ENCODE measurements at places on chromosomes 12 and 14.

DNA sequence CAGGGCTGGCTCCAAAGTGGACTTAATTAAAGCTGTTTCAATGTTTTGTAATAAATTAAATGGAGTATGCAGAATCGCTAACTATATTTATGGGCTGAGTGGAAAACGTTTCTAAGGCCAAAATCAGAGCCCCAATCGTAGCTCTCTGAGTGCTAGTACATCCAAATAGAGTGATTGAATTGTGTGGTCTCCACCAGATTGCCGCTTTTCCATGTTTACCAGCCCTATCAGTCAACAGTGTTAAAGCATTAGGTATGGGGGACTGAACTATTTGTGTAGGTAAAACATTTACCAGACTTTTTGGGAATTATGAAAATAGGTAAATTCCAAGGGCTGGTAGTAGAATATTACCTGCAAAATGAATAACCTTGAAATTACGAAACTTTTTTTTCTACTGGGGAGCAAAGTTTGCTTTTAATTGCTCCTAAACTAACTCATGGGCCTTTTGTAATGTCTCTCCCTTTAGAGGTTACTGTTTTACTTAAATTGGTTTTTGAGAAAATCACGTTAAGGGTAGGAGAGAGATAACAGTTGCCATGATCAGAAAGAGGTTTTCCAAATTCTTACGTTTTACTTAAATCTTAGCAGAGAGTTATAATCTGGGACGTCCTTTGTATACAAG, 28.0 kb upstream of the METAP2 start:
- DNase-seq, result no peak

DNA sequence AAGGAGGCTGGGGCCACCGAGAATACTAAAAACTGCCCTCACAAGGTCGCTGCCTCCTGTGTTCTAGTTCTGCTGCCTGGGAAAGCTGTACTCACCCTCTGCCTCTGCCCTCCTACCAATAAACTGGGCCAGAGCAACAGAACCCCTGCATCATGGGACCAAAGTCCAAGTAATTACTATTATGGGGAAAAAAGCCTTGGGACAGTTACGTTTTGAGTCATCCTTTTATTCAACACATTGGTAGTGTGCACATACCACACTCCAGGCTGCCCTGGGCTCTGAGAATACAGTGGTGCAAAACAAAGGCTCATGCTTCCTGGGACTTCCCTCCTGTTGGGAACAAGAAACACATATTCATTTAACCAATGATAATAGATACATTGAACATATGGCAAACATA, 49.0 kb downstream of the CACNA1C start:
- DNase-seq, result no peak

GRCh38 chr12:113322343-113322742, 12.6 kb downstream of the SLC8B1 start:
- DNase-seq, result no peak

- no peak for DNase-seq
Measured at GRCh38 chr12:3054374-3054773, 22.8 kb upstream of the TSPAN9 start.

GRCh38 chr14:56580221-56580711, 668 bp downstream of the TMEM260 start:
- peak; percentile 47 for DNase-seq

- no peak for DNase-seq
Measured at GRCh38 chr12:1041478-1041877, 50.5 kb downstream of the ERC1 start.

- DNase-seq, result no peak
Measured at GRCh38 chr12:62618930-62619329, 152.3 kb downstream of the MON2 start.

DNA sequence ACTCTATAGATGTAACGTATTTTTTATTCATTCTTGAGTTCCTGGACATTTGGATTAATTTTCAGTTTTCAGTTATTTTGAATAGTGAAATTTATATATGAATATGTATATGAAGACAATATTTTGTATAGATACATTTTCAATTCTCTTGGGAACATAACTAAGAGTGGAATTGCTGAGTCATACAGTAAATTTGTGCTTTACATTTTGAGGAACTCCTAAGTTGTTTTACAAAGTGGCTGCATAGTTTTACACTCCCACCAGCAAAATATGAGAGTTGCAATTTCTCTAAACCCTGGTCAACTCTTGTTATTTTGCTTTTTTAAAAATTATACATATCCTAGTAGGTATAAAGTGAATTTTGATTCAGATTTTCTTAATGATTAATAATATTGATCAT, 1838.6 kb upstream of the SEL1L start:
- no peak for DNase-seq

DNA sequence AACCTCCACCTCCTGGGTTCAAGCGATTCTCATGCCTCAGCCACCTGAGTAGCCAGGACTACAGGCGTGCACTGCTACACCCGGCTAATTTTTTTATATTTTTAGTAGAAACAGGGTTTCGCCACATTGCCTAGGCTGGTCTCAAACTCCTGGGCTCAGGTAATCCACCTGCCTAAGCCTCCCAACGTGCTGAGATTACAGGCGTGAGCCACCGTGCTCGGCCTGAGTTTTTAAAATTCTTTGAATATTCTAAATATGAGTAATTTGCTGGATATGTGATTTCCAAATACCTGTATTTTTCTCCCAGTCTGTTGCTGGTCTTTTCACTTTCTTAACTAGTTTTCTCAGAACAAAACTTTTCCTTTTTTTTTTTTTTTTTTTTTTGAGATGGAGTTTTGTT, 27.4 kb downstream of the GIT2 start:
- DNase-seq, result no peak

- DNase-seq, result peak; percentile 95
Measured at GRCh38 chr14:68111097-68111852, 291.7 kb downstream of the RAD51B start.

- no peak for DNase-seq
Measured at GRCh38 chr14:76827696-76828296, 1.6 kb downstream of the LRRC74A start.

DNA sequence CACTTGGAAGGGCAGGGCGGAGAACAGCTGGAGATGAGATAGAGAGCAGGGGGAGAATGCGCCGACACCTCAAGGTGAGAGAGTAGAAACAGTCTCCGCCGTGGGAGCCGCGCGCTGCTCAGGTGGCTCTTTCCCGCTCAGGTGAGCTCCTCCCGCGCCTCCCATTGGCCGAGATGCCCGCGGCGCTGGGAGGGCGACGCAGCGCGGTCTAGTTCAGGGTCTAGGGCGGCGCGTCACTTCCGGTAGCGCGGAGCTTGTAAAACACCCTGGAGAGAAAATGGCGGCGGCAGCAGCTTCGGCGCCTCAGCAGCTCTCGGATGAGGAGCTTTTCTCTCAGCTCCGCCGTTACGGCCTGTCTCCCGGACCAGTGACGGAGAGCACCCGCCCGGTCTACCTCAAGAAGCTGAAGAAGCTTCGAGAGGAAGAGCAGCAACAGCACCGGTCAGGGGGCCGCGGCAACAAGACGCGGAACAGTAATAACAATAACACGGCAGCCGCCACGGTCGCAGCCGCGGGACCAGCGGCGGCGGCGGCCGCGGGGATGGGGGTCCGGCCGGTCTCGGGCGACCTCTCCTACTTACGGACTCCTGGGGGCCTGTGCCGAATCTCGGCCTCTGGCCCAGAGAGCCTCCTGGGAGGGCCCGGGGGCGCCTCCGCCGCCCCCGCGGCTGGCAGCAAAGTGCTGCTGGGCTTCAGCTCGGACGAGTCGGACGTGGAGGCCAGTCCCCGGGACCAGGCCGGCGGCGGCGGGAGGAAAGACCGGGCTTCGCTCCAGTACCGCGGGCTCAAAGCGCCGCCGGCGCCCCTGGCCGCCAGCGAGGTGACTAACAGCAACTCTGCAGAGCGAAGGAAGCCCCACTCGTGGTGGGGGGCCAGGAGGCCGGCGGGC, at the start of gene LEMD3:
Gene LEMD3 (plus strand): TSS at position 264 of the 889 bp plus-strand sequence. CDS start 14 bp downstream, at position 278.
- peak; percentile 95 for DNase-seq

- DNase-seq, result peak; percentile 82
Measured at GRCh38 chr14:105315211-105315721, 718 bp downstream of the PACS2 start.

- no peak for DNase-seq
Measured at GRCh38 chr12:116806845-116807440, 68.8 kb downstream of the RNFT2 start.

GRCh38 chr12:76332606-76333005, 15.6 kb downstream of the BBS10 start:
- DNase-seq, result no peak

DNA sequence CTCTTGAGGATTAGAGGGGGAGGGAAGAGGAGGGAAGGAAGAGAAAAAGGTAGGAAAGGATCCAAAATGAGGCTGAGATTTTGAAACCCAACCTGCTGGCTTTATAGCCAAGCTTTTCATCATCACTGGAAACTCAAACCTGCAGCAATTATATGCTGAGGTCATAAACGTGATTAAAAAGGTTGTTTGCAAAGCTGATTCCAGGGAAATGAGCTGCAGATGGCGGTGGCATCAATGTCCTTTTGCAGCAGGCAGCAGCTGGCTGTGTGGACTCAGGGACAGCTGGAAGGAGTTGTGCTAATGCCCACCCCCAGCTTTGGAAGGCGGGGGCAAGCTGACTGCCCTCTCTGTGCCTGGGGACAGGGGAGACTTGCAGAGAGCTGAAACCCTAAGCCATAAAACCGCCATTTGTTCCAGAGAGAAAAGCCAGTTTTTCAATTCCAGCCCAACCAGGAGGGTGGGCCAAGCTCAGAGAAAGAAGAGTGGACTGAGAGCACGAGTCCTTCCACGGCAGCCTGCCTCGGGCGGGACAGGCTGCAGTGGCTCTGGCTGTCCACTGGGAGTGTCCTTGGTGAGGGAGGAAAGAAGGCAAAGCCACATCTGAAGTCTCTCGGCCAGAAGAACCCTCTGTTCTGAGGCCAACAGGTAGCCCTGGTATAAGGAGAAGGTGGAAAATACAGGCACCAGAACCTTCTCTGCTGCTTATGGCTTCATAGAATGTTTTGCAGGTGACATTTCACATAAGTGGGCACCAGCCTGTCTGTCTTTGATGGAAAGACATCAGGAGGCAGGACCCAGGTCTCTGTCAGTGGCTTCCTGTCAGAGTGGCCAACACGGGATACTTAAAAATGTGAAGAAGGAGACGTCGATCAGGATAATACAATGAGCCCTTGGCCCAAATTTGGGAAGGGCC, 90.7 kb downstream of the SINHCAF start:
- peak; percentile 62 for DNase-seq

DNA sequence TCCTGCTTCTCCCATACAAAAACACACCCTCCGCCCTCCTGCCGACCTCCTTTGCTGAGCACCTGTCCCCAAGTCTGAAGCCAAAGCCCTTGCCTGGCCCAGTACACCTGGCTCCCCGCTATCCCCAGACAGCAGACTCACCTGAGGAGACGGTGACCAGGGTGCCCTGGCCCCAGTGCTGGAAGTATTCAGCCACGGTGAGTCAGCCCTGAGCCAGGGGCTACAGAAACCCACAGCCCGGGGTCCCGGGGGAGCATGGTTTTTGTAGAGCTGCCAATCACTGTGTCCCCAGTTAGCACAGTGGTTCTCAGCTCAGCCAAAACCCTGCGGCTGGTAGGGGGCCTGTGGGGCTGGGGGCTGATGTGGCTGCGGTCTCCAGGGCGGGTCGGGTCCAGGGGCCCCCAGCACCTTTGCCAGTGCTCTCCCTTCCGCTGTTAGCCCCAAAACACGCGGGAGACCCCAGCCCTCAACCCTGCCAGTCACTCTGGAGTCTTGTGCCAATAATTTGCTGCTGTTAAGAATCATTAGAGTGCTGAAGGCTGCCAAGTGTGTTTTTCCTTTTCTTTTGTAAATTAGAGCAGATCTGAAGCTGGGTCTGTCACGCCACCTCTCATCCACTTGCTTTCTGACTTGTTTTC, 339.0 kb downstream of the TMEM121 start:
- no peak for DNase-seq

- DNase-seq, result no peak
Measured at GRCh38 chr12:11727133-11727664, 77.7 kb downstream of the ETV6 start.
